Small intestine (tissue), 16 donors: ENCODE measurements at places on chromosomes 3 and 15. TPM values are rescaled to one million over a fixed set of nuclear protein-coding genes. Genes with fewer than 3 reads are reported as not detected.

Gene CAMK1
- polyA plus RNA-seq = 21.0 TPM

DNA sequence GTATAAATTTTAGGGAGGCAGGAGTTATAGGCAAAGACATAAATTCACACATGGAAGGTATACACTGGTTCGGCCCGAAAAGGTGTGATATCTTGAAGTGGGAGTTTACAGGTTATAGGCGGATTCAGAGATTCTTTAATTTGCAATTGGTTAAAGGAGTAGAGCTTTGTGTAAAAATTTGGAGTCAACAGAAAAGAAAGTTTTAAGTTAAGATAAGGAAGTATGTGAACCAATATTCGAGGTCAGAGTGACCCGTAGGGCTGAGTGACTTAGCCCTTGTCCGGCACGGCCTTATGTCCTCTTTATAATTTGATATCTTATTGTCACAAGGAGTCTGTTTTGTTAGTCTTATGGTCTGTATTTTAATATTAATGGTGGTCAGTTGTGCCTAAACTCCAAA is 10.6 kb upstream of the THSD4 start:
- no peaks in the 10 kb centered on the region for H3K36me3 ChIP-seq
- no peak overlapping the region for H3K4me3 ChIP-seq
- H3K4me1 ChIP-seq = no peaks in the 10 kb centered on the region
- H3K27ac ChIP-seq = no peak overlapping the region

Gene KBTBD8
- polyA plus RNA-seq = 1.8 TPM

Gene PLOD2
- polyA plus RNA-seq = 23.5 TPM

GRCh38 chr3:2110597-2111117 is 12.0 kb downstream of the CNTN4 start:
- H3K27ac ChIP-seq = no peak overlapping the region
- no peak for DNase-seq
- no peak overlapping the region for H3K4me3 ChIP-seq
- no peaks in the 10 kb centered on the region for H3K36me3 ChIP-seq
- no peaks in the 10 kb centered on the region for H3K27me3 ChIP-seq
- H3K4me1 ChIP-seq = no peaks in the 10 kb centered on the region

GRCh38 chr15:83582381-83582780 is 71.5 kb upstream of the ADAMTSL3 start:
- no peaks in the 10 kb centered on the region for H3K4me1 ChIP-seq
- no peak overlapping the region for H3K4me3 ChIP-seq
- no peaks in the 10 kb centered on the region for H3K27me3 ChIP-seq
- H3K27ac ChIP-seq = no peak overlapping the region
- no peaks in the 10 kb centered on the region for H3K36me3 ChIP-seq

DNA sequence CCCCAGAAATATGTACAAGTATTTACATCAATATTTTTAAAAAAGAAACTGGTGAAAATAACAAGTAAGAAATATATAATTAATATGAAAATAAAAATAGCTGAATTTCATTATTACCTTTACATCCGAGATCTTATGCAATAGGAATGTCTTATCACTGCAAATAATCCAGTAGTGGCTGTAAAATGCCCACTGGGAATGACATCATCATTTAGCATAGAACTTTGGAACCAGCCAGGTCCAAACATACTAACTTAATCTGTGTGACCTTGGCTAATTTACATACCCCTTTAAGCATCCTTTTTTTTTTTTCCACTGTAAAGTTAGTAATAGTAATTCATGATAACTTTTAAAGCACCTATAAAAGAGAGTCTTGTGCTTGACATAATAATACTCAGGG is 611.7 kb downstream of the ZIC1 start:
- no peak for DNase-seq
- no peak overlapping the region for H3K27ac ChIP-seq
- H3K36me3 ChIP-seq = no peaks in the 10 kb centered on the region
- no peaks in the 10 kb centered on the region for H3K27me3 ChIP-seq
